ENCODE measurements at places on chromosomes 6 and 20.
A peak's percentile ranks its signal among the peaks of the same experiment; 100 is the strongest.

DNA sequence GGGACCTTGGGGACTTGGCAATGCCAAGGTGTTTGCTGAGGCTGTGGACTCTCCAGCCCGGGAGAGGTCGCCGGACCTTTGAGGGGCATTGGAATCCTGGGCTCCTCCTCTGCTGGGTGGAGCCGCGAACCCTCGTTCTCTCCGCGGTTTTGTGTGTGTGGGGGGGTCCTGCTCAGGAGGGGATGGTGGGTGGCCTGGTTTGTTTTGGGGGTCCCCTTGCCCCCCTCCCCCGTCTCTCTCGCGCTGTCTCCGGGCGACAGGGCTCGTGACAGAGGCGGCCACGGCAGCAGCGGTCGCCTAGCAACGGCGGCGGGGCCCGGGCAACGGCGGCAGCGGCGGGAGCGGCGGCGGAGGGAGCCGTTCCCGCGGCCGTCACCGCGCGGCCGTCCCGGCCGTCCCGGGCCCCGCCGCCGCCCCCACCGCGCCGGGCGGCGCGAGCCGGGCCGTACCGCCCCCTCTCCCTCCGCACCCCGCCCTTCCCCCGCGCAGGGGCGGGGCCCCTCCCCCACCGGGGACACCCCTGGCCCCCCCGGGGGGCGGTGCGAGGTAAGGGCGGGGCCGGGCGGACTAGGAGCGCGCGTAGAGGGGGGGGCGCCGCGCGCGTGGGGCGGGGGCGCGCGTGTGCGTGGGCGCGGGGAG, 7.8 kb downstream of the SYNGAP1 start:
- peak; percentile 68 for DNase-seq

DNA sequence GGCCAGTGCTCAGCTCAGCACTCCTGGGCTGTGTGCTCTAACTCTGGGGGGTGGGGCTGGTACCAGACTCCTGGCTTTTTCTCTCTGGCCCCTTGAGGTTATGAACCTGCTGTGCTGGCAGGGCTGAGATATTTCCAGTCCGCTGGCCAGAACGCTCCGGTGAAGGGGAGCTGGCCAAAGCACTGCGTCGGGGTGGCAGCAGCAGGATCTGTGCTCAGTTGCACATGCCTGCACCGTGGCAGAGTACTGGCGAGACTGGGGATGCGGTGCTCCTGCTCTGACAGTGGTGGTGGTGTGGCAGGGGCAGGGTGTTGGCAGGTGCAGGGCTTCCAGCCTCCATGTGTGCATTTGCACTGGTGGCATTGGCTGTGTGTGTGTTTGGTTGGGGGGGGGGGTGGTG, 374.4 kb downstream of the PHF3 start:
- no peak for DNase-seq

- DNase-seq = no peak
Observed at GRCh38 chr20:47373206-47373733, 16.8 kb upstream of the ZMYND8 start.

- no peak for DNase-seq
Observed at GRCh38 chr20:1935696-1936366, 40.6 kb downstream of the SIRPA start.

DNA sequence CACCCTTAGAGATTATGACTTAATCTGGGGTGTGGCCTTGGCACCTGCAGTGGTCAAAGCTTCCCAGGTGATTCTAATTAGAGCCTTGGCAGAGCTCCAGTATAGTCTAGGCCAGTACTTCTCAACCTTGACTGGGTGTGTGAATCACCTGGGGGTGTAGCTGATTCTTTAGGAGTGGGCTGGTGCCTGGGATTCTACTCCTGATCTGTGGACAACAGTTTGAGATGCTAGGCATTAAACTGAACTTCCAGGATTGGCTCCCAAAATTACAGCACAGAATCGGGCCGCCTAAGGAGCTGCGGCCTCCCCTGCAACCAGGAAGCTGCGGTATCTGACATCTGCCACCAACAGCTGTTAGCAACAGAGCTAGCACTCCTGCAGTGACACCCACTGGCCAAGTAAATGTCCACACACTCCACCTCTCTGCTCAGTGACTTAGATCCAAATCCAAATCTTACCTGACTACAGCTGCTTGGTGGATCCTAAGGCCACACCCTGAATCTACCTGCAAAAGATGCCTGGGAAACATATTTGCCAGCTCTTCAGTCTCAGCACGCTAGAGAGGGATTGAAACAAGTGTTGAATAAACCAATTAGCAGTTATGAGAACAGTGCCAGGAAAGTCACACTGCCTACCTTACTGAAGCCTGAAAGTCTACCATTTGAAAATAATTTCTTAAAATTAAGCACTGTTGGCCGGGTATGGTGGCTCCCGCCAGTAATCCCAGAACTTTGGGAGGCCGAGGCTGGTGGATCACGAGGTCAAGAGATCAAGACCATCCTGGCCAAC, 126.7 kb downstream of the UNC5CL start:
- no peak for DNase-seq

- DNase-seq = no peak
Observed at GRCh38 chr6:67608099-67608749, 1026.9 kb upstream of the ADGRB3 start.

Measured in stimulated activated CD4-positive, alpha-beta T cell treated with anti-CD3 and anti-CD28 coated beads, Interleukin-4, amount 100 ng/mL, for 4 hours (primary cell).